ENCODE measurements at places on chromosomes 12 and 14. TPM values are rescaled to one million over a fixed set of nuclear protein-coding genes. Genes with fewer than 3 reads are reported as not detected.

Gene KRT83
- not detected for total RNA-seq

GRCh38 chr12:104351057-104351983 lies 47.8 kb downstream of the EID3 start:
- H3K4me1 ChIP-seq, result no peaks in the 10 kb centered on the region
- H3K27ac ChIP-seq, result no peak overlapping the region
- DNase-seq, result no peak
- peaks cover 9% of the 10 kb centered on the region for H3K36me3 ChIP-seq
- H3K27me3 ChIP-seq, result peaks cover 5% of the 10 kb centered on the region

DNA sequence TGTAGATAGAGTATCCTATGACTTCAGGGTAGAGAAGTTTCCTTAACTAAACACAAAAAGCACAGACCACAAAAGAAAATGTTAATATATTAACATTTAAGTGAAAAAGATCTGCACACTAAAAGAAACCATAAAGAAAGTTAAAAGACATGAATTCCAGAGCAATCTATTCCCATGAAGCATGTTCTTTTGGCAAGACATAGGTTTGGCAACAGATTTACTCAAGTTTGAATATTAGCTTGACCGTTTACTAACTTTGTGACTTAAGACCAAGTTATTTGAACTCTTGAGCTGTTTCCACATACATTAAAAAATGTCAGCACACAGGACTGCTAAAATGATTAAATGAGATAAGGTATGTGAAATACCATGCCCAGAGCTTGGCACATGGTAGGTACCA lies 35.7 kb upstream of the GZMB start:
- H3K36me3 ChIP-seq, result peaks cover 5% of the 10 kb centered on the region
- no peak for DNase-seq
- no peak overlapping the region for H3K4me3 ChIP-seq
- H3K4me1 ChIP-seq, result no peaks in the 10 kb centered on the region
- no peaks in the 10 kb centered on the region for H3K27me3 ChIP-seq
- H3K27ac ChIP-seq, result no peak overlapping the region

- H3K4me1 ChIP-seq, result no peaks in the 10 kb centered on the region
- no peak overlapping the region for H3K27ac ChIP-seq
- H3K27me3 ChIP-seq, result no peaks in the 10 kb centered on the region
- no peak overlapping the region for H3K4me3 ChIP-seq
- no peaks in the 10 kb centered on the region for H3K36me3 ChIP-seq
Measured at GRCh38 chr14:42370056-42370455, 763.4 kb downstream of the LRFN5 start.

DNA sequence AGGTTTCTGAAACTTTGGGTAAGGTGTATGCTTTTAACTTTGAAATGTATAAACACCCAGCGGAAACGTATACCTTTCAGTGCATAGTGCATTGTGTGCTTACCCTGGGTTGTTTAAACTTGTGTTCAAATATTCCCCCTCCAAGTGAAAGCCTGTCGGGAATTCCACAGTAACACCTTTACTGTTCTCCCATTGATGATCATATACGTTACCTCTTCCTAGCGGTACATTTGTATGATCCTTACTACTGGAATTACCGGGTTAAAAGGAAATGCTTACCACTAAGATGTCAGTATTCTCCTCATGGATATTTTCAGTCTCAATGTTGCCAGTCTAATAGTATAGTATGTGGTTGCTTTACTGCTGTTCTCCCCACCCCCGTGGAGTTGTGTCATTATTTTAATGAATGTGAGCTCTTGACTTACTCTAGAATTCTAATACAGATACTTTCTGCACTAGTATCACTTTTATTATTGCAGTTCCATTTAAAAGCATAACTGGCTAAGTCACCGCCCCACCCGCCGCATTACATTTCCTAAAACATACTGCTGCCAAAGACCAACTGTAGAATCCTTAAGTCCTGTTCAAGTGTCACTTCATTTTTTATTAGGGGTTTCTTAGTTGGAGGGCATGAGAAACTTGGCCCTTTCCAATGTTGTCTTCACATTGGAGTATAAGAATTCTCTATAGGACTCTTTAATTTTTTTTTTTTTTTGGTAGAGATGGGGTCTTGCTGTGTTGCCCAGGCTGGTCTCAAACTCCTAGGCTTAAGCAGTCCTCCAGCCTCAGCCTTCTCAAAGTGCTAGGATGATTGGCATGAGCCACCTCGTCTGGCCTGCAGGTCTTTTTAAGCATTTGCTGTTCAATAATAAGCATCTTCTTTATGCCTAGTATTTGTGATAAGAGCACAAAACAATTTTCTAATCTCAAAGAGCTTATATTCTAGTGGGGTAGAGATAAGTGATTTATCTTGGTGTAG lies 24.9 kb downstream of the NUDT4 start:
- H3K27ac ChIP-seq, result no peak overlapping the region
- no peak overlapping the region for H3K4me3 ChIP-seq
- no peaks in the 10 kb centered on the region for H3K4me1 ChIP-seq
- H3K36me3 ChIP-seq, result no peaks in the 10 kb centered on the region
- peaks cover 3% of the 10 kb centered on the region for H3K27me3 ChIP-seq

- no peaks in the 10 kb centered on the region for H3K36me3 ChIP-seq
- no peak for DNase-seq
- H3K27ac ChIP-seq, result no peak overlapping the region
Measured at GRCh38 chr12:101097829-101098580, 112.0 kb downstream of the SLC5A8 start.

GRCh38 chr12:2958432-2959191 lies 585 bp upstream of the TEAD4 start:
- H3K27ac ChIP-seq, result no peak overlapping the region
- no peaks in the 10 kb centered on the region for H3K36me3 ChIP-seq
- DNase-seq, result peak; percentile 43
- H3K4me3 ChIP-seq, result peak overlapping the region; percentile 89

- peaks cover 3% of the 10 kb centered on the region for H3K27me3 ChIP-seq
- no peak for DNase-seq
- H3K4me3 ChIP-seq, result no peak overlapping the region
- H3K4me1 ChIP-seq, result peaks cover 13% of the 10 kb centered on the region
Measured at GRCh38 chr12:75698052-75698451, 186.6 kb upstream of the KRR1 start.

Gene ASCL1
- not detected for total RNA-seq

Gene GNPNAT1
- total RNA-seq, result 9.2 TPM

Gene NYNRIN
- 33.5 TPM for total RNA-seq

- no peak overlapping the region for H3K27ac ChIP-seq
- peaks cover 2% of the 10 kb centered on the region for H3K27me3 ChIP-seq
- no peaks in the 10 kb centered on the region for H3K4me1 ChIP-seq
Measured at GRCh38 chr12:118816296-118816695, 165.0 kb upstream of the SRRM4 start.

- no peaks in the 10 kb centered on the region for H3K27me3 ChIP-seq
- H3K27ac ChIP-seq, result peak overlapping the region; percentile 91
- no peak for DNase-seq
- H3K4me1 ChIP-seq, result peaks cover 33% of the 10 kb centered on the region
Measured at GRCh38 chr12:574475-575128, 88.6 kb downstream of the NINJ2 start.

DNA sequence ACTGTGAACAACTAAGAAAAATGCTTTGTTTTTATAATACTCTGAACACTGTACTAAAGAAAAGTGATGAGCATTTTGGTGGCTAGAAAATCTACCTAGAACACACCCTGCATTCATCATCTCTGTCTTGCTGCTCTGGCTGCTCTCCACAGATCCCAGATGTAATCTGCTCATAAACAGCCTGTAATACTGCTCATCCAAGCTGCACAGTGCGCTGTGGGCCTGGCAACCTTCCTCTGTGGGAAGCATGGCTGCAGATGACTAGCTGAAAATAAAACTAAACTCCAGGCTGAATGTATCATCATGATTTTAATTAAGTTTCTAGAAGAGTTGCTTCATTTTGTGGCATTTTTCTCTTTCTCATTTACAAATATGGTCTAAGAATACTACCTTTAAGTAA lies 200.7 kb downstream of the SLC2A13 start:
- H3K27ac ChIP-seq, result no peak overlapping the region
- peaks cover 9% of the 10 kb centered on the region for H3K4me1 ChIP-seq
- no peaks in the 10 kb centered on the region for H3K36me3 ChIP-seq

DNA sequence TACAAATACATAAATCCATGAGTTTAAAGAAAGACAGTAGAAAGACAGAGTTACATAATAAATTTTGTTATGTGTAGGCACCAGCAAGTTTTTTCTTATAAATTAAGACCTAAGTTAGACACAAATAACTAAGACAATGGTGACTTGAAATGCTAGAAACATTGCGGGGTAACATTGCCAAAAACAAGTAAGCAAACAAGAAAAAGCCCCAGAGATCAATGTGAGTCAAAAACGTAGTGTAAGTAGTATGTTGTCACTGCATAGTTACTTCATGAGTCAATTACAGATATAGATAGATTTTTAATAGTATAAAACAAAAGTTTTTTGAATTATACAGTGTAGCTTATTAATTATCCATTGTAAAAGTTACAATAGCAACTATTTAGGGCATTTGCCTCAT lies 83.4 kb downstream of the CNTN1 start:
- no peak for DNase-seq
- no peaks in the 10 kb centered on the region for H3K27me3 ChIP-seq
- no peaks in the 10 kb centered on the region for H3K4me1 ChIP-seq
- H3K36me3 ChIP-seq, result no peaks in the 10 kb centered on the region

- H3K4me1 ChIP-seq, result peaks cover 5% of the 10 kb centered on the region
- peak overlapping the region; percentile 97 for H3K4me3 ChIP-seq
- peaks cover 22% of the 10 kb centered on the region for H3K27me3 ChIP-seq
- H3K27ac ChIP-seq, result no peak overlapping the region
- H3K36me3 ChIP-seq, result peaks cover 4% of the 10 kb centered on the region
Measured at GRCh38 chr14:79279645-79280597, 931.4 kb downstream of the DIO2 start.

- no peak overlapping the region for H3K27ac ChIP-seq
- H3K4me3 ChIP-seq, result no peak overlapping the region
- H3K4me1 ChIP-seq, result no peaks in the 10 kb centered on the region
- DNase-seq, result no peak
- no peaks in the 10 kb centered on the region for H3K27me3 ChIP-seq
Measured at GRCh38 chr14:20564501-20564997, 3.7 kb upstream of the RNASE9 start.

Gene TMEM30B
- not detected for total RNA-seq

GRCh38 chr14:67567654-67568053 lies 32.4 kb downstream of the PIGH start:
- no peaks in the 10 kb centered on the region for H3K36me3 ChIP-seq
- no peak overlapping the region for H3K27ac ChIP-seq
- no peak overlapping the region for H3K4me3 ChIP-seq
- DNase-seq, result no peak

- H3K27ac ChIP-seq, result peak overlapping the region; percentile 33
- peak overlapping the region; percentile 79 for H3K4me3 ChIP-seq
- H3K4me1 ChIP-seq, result peaks cover 40% of the 10 kb centered on the region
- H3K36me3 ChIP-seq, result no peaks in the 10 kb centered on the region
- no peak for DNase-seq
Measured at GRCh38 chr14:77026166-77026929, 2.2 kb downstream of the IRF2BPL start.

Gene LBHD2
- not detected for total RNA-seq

DNA sequence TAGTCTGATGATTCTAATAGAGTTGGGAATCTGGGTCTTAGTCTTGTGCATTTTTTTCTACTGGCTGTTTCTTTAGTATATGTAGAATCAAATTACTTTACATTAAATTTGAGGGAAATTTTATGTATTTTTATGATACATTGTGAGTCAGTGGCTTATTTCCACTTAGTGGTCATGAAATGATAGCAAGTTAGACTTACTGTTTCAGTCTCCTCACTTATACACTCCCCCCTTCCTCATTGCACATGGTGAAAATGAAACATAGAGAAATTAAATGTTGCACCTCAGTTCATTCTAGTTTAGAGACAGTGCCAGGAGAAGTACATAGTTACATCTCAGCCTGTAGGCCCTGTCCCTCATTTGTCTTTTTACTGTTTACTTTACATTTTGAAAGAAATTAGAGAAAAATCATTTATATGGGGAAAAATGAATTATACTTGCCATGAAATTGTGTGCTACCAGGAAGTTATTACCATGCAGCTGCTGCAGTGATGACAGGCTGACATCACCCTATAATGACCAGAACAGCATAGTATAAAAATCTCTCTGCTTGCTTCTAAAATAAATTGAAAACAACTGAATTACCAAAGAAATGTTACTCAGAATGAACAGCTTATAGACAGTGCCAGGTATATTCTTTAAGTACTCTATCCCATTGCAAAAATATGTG lies 113.2 kb downstream of the TRMT5 start:
- no peaks in the 10 kb centered on the region for H3K36me3 ChIP-seq
- H3K27ac ChIP-seq, result no peak overlapping the region
- H3K27me3 ChIP-seq, result no peaks in the 10 kb centered on the region
- no peak for DNase-seq
- no peak overlapping the region for H3K4me3 ChIP-seq

GRCh38 chr14:76396714-76397187 lies 20.8 kb downstream of the ESRRB start:
- H3K4me1 ChIP-seq, result peaks cover 7% of the 10 kb centered on the region
- H3K27ac ChIP-seq, result no peak overlapping the region
- no peak overlapping the region for H3K4me3 ChIP-seq
- H3K36me3 ChIP-seq, result no peaks in the 10 kb centered on the region
- peaks cover 3% of the 10 kb centered on the region for H3K27me3 ChIP-seq
- no peak for DNase-seq

- H3K36me3 ChIP-seq, result peaks cover 11% of the 10 kb centered on the region
- H3K4me3 ChIP-seq, result no peak overlapping the region
- peaks cover 2% of the 10 kb centered on the region for H3K27me3 ChIP-seq
Measured at GRCh38 chr14:89342049-89342448, 75.0 kb downstream of the FOXN3 start.

- H3K36me3 ChIP-seq, result no peaks in the 10 kb centered on the region
- DNase-seq, result no peak
- H3K4me3 ChIP-seq, result no peak overlapping the region
- no peaks in the 10 kb centered on the region for H3K4me1 ChIP-seq
Measured at GRCh38 chr12:27639265-27639664, 57.0 kb upstream of the REP15 start.

All from glutamatergic neuron (in vitro differentiated cells).